ELR (cell line): ENCODE measurements at places on chromosomes 1 and 21.

- DNase-seq: no peak
Observed at GRCh38 chr21:27550287-27550686, 583.4 kb upstream of the ADAMTS5 start.

GRCh38 chr1:24427545-24427862, 11.9 kb downstream of the NIPAL3 start:
- DNase-seq: no peak

DNA sequence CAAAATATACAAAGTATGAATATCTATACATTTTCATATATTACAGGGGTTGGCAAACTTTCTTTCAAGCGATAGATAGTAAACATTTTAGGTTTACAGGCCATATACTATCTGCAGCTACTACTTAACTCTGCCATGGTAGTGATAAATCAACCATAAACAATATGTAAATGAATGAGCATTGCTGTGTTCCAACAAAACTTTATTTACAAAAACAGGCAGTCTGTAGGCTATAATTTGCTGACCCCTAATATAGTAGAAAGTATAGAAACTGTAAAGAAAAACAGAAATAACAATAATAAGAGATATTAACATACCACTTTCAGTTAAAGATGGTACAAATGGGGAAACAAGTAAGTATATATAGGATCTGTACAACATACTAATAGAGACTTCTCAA, 58.1 kb downstream of the COLGALT2 start:
- no peak for DNase-seq

DNA sequence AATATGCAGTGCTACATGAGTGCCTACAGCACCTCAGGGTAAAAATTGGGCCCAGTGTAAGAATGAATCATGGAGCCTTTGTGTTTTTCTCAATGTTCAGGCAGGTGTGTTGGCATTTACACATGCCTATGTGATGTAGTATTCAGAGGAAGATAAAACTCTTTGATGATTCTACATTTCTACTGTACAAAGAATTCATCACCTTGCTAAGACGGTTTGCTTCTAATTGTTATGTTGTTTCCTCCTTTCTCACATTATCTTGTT, 867.3 kb downstream of the TTLL7 start:
- DNase-seq: no peak
